Adrenal gland (tissue), 19 donors: ENCODE measurements at places on chromosomes 2 and 18. TPM values are rescaled to one million over a fixed set of nuclear protein-coding genes. Genes with fewer than 3 reads are reported as not detected.

Gene NOSTRIN
- total RNA-seq: 22.0 TPM

Gene ASIC4
- total RNA-seq: 2.2 TPM

DNA sequence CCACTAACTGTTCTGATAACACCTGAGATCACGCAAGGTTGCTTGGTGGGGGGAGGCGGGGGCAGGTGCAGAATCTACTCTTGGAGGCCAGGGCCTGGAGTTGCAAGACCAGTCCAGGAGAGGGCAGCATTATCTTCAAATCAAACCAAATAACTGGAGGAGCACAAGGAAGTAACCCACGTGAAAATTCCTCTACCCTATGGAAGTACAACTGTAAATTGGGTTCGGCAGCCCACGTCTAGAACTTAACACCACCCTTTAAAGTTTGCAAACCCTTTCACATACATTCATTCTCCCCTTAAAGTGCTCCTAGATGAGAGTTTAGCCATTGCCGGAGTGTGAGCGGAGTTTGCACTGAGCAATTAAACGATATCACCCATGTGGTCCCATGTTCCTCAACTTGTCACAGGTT is 19.6 kb upstream of the CXCR1 start:
- H3K4me1 ChIP-seq: no peaks in the 10 kb centered on the region
- H3K27ac ChIP-seq: no peak overlapping the region
- no peaks in the 10 kb centered on the region for H3K27me3 ChIP-seq
- no peaks in the 10 kb centered on the region for H3K36me3 ChIP-seq

Gene ARHGAP25
- total RNA-seq: 9.9 TPM

GRCh38 chr18:79380816-79381806 is 14.6 kb upstream of the NFATC1 start:
- no peaks in the 10 kb centered on the region for H3K27me3 ChIP-seq
- peak; percentile 64 for DNase-seq
- H3K27ac ChIP-seq: no peak overlapping the region
- no peaks in the 10 kb centered on the region for H3K4me1 ChIP-seq
- peaks cover 8% of the 10 kb centered on the region for H3K36me3 ChIP-seq
- no peak overlapping the region for H3K4me3 ChIP-seq

DNA sequence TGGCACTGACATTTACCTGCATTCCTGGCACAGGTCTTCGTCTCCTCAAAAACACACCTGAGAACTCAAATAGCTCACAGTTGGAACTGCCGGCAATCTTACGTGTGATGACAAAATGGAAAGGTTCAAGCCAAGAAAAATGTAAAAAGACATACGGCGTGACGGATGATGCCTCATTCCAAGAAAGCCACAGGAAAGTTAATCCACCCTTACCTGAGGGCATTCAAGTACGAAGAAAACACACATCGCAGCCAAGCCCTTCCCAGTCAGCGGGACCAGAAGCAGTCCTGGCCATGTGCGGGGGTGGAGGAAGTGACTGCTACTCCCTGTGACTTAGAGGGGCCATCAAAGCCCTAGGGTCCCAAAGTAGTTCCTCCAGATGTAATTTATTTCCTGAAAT is 986.3 kb upstream of the CELF4 start:
- no peak for DNase-seq
- no peaks in the 10 kb centered on the region for H3K36me3 ChIP-seq
- H3K4me1 ChIP-seq: no peaks in the 10 kb centered on the region
- H3K27ac ChIP-seq: no peak overlapping the region

GRCh38 chr2:43086451-43087221 is 139.8 kb downstream of the ZFP36L2 start:
- no peak overlapping the region for H3K4me3 ChIP-seq
- H3K36me3 ChIP-seq: no peaks in the 10 kb centered on the region
- H3K27ac ChIP-seq: peak overlapping the region; percentile 91
- H3K27me3 ChIP-seq: no peaks in the 10 kb centered on the region
- H3K4me1 ChIP-seq: peaks cover 53% of the 10 kb centered on the region
- DNase-seq: peak; percentile 72

DNA sequence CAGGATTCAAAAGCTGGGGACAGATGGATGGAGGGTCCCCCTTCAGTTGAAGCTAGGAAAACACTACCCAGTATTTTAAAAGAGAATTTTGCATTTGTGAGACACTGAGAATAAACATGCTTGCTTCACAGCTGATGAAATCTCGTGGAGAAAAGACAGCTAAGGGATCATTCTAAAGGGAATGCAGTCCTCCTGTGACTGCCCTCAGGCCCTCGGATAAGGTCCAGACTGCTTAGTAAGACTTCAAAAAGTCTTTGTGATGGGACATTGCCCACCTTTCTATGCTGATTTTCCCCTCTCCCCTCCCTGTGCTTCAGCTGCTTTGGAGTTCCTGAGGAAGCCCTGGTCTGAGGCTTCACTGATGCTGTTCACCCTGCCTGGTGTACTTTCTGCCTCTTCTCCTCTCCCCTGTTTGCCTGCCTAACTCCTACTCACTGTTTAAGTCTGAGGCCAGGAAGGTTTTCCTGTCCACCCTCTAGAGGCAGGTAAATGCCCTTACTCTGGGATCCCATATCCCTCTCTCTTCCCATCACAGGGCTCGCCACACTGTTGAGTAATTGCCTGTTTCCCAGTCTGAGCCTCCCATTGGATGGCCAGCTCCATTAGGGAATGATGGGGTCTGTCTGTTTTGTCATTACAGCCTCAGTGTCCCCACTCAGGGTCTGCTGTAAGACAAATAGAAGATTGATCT is 26.6 kb downstream of the POLE4 start:
- H3K4me1 ChIP-seq: no peaks in the 10 kb centered on the region
- H3K27me3 ChIP-seq: no peaks in the 10 kb centered on the region
- H3K36me3 ChIP-seq: no peaks in the 10 kb centered on the region

Gene PNPT1
- 30.0 TPM for total RNA-seq

Gene PSMA8
- total RNA-seq: 0.22 TPM

Gene CNGA3
- not detected for total RNA-seq

DNA sequence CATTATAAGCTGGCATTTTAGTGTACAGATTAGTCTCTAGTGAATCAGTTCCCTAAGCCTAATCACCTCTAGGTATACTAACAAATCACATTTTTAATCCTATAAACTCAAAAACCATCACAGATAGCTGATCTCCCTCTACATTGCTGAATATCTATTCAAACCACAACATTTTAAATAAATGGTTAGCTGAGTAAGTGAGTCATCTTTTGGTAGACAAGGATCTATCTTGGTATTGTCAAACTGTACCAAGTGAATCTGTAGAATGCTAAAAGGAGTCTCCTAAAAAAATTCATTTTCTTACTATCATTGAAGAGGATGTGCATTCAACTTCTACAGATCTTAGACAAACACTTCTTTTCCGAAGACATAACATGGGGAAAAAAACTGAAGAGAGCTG is 40.7 kb downstream of the INO80D start:
- peaks cover 19% of the 10 kb centered on the region for H3K4me1 ChIP-seq
- no peak overlapping the region for H3K27ac ChIP-seq
- no peaks in the 10 kb centered on the region for H3K36me3 ChIP-seq
- H3K4me3 ChIP-seq: no peak overlapping the region
- no peaks in the 10 kb centered on the region for H3K27me3 ChIP-seq

- H3K4me1 ChIP-seq: no peaks in the 10 kb centered on the region
- H3K27me3 ChIP-seq: no peaks in the 10 kb centered on the region
- no peak overlapping the region for H3K27ac ChIP-seq
- DNase-seq: no peak
- no peaks in the 10 kb centered on the region for H3K36me3 ChIP-seq
- no peak overlapping the region for H3K4me3 ChIP-seq
Observed at GRCh38 chr2:236546561-236547002, 23.0 kb upstream of the ACKR3 start.

GRCh38 chr2:98867539-98868309 is 68.3 kb downstream of the CRACDL start:
- H3K27me3 ChIP-seq: no peaks in the 10 kb centered on the region
- H3K36me3 ChIP-seq: no peaks in the 10 kb centered on the region
- H3K4me1 ChIP-seq: no peaks in the 10 kb centered on the region
- H3K27ac ChIP-seq: no peak overlapping the region

Gene CYRIA
- total RNA-seq: 16.6 TPM

Gene SCRN3
- total RNA-seq: 48.6 TPM

DNA sequence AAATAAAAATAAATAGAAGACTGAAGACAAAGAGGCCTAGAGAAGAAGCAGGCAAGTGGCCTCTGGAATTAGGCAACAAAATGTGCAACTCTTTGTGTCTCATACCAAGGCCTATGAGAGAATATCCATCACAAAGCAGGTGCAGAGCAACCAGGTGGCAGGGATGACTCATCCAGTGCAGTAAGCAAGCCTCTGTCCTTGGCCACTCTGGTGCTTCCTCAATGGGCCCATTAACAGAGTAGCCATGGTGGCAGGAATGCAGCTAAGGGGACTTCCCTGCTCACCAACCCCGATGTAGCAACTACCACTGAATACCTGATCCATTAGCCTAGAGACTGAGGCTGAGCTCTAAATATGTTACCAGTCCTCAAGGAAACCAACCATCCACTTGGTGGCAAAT is 11.0 kb upstream of the EPG5 start:
- peaks cover under 1% of the 10 kb centered on the region for H3K4me1 ChIP-seq
- no peak for DNase-seq
- no peaks in the 10 kb centered on the region for H3K36me3 ChIP-seq
- no peaks in the 10 kb centered on the region for H3K27me3 ChIP-seq

GRCh38 chr2:7014174-7014640 is 97.0 kb downstream of the RNF144A start:
- no peak overlapping the region for H3K4me3 ChIP-seq
- H3K36me3 ChIP-seq: no peaks in the 10 kb centered on the region
- no peaks in the 10 kb centered on the region for H3K27me3 ChIP-seq
- H3K4me1 ChIP-seq: peaks cover 99% of the 10 kb centered on the region

- no peaks in the 10 kb centered on the region for H3K4me1 ChIP-seq
- DNase-seq: no peak
- no peaks in the 10 kb centered on the region for H3K27me3 ChIP-seq
- no peak overlapping the region for H3K27ac ChIP-seq
- H3K36me3 ChIP-seq: no peaks in the 10 kb centered on the region
Observed at GRCh38 chr18:73923866-73924265, 223.8 kb downstream of the FBXO15 start.
